Activated CD4-positive, alpha-beta memory T cell treated with anti-CD3 and anti-CD28 coated beads, Interleukin-2, amount 10 ng/mL, durations not matched to agents 7 days and 5 days (primary cell): ENCODE measurements at places on chromosomes 4 and X. TPM values are rescaled to one million over a fixed set of nuclear protein-coding genes. Genes with fewer than 3 reads are reported as not detected.

LNX1 gene
- total RNA-seq: not detected

TBX22 gene
- total RNA-seq: not detected

DNA sequence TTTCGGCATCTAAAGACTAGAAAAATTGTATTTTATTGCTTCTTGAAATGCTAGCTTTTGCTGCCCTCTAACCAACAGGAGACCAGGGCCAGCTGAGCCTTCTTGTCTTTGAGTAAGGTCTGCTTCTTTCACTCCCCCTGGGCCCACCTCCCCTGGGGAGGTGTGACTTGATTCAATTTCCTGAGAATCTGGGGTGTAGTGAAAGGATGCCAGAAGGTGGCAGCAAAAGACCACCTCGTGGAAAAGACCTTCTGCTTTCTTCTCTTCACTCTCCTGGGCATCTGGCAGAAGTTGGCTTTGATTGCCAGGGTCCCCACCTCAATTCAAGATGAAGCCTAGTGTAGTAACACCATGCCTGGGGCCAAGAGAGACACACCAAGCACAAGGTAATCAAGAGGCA, 96.5 kb upstream of the MAOA start:
- peaks cover 4% of the 10 kb centered on the region for H3K4me1 ChIP-seq
- H3K4me3 ChIP-seq: no peak overlapping the region

GRCh38 chr4:17771284-17771908, 10.0 kb downstream of the FAM184B start:
- H3K27me3 ChIP-seq: no peaks in the 10 kb centered on the region
- no peak overlapping the region for H3K27ac ChIP-seq
- no peak overlapping the region for H3K4me3 ChIP-seq
- no peaks in the 10 kb centered on the region for H3K36me3 ChIP-seq
- DNase-seq: no peak

FAM9B gene
- total RNA-seq: not detected

GRCh38 chr4:28014469-28014868, 1153.8 kb downstream of the STIM2 start:
- no peaks in the 10 kb centered on the region for H3K27me3 ChIP-seq
- DNase-seq: no peak
- H3K4me3 ChIP-seq: no peak overlapping the region
- no peaks in the 10 kb centered on the region for H3K36me3 ChIP-seq
- no peak overlapping the region for H3K27ac ChIP-seq

PABPC5 gene
- not detected for total RNA-seq

DNA sequence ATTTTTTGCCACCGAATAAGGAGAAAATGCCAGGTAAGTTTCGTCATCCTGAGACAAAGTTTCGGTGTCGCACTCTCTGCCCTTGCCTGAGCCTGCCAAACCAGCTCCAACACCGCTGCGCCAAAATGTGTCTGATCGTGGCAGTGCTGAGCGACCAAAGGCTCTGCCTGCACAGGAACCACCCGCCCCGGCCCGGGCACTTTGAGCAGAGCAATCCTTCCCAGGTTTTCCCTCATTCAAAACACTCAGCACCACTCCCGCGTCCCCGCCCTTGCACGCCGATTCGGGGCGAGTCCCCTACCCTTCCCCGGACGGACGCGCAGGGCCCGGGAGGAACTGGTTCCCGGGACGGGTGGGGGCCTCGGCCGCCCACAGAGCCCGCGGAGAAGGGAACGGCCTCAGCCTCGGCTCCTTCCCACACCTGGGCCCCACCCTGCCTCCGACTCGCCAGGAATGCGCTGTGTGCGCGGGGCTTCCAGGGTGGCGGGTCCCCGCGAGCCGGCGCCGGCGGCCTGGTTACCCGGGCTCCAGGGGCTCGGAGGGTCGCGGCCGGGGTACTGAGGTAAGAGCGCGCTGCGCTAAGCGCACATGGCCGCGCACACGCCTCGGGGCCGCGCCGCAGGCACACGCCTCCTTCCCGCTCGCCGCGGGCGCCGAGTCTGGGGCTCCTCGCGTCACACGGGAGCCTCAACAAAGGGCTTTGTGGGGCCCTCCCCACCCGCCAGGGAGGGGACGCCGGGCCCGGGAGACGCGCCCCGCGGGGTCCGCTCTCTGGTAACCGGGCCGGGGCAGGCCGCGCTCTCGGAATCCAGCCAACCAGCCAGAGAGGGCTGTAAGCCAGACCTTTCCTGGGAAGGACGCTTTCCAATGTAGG, at the start of gene C4orf36:
Gene C4orf36, minus strand, starts transcription at position 661 of the 874 bp plus-strand sequence. CDS start 902 bp downstream, outside the sequence.
- no peaks in the 10 kb centered on the region for H3K36me3 ChIP-seq
- peaks cover 12% of the 10 kb centered on the region for H3K4me1 ChIP-seq
- DNase-seq: peak; percentile 32
- H3K27ac ChIP-seq: no peak within 1 kb of the TSS
- H3K27me3 ChIP-seq: peaks cover 21% of the 10 kb centered on the region

DNA sequence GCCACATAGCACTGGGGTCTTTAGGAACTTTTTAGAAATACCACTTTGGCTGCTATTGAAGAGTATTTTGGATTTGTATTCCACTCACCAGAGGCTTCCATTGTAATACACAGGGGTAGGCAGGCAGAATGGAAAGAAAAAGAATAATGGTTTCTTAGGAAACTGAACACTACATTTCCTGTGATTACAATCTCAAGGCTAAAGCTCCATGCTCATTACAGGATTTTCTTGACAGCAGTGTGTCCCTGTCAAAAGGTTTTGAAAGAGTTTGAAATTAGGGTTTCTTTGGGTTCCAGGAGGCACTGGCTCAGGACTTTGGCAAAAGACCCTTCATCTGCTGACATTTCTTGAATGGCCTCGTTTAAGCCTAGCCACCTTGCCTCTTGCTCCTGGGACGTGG, 74.8 kb upstream of the STIM2 start:
- no peak overlapping the region for H3K27ac ChIP-seq
- H3K4me1 ChIP-seq: peaks cover 7% of the 10 kb centered on the region
- no peaks in the 10 kb centered on the region for H3K36me3 ChIP-seq
- no peaks in the 10 kb centered on the region for H3K27me3 ChIP-seq
- DNase-seq: no peak

MAB21L2 gene
- not detected for total RNA-seq

DNA sequence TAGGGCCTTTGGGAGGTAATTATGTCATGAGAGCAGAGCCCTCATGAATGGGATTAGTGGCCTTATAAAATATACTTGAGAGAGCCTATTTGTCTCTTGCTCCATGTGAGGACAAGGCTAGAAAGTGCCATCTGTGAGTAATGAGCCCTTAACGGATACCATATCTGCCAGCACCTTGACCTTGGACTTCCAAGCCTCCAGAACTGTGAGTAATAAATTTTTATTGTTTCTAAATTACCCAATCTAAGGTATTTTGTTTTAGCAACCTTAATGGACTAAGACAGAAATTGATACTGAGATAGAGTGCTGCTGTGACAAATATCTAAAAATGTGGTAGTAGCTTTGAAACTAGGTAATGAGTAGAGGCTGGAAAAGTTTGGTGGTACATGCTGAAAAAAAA, 285.0 kb upstream of the DIPK2B start:
- no peak overlapping the region for H3K27ac ChIP-seq
- no peak overlapping the region for H3K4me3 ChIP-seq
- no peaks in the 10 kb centered on the region for H3K36me3 ChIP-seq
- no peaks in the 10 kb centered on the region for H3K4me1 ChIP-seq

- H3K27ac ChIP-seq: no peak overlapping the region
- H3K4me1 ChIP-seq: no peaks in the 10 kb centered on the region
- peaks cover 46% of the 10 kb centered on the region for H3K36me3 ChIP-seq
- H3K4me3 ChIP-seq: no peak overlapping the region
- H3K27me3 ChIP-seq: no peaks in the 10 kb centered on the region
Measured at GRCh38 chr4:52604215-52604614, 54.9 kb downstream of the USP46 start.

DNA sequence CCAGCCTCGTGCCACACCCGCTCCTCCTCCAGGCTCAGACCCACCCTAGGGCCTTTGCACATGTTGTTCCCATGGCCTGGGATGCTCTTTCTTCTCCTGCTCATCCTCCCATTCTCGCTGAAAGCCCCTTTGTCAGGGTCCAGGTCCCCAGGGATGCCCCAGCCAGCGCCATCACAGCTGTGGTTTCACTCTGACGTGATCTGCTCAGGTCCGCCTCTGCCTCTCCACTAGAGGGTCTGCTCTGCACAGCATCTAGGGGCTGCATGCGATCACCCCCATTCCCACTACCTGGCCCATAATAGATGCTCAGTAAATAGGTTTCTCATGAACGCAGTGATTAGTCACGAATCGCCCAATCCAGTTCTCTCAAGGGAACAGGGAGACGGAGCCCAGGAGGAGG, 222.5 kb downstream of the AFAP1 start:
- H3K36me3 ChIP-seq: no peaks in the 10 kb centered on the region
- no peak for DNase-seq
- no peak overlapping the region for H3K4me3 ChIP-seq
- H3K27ac ChIP-seq: no peak overlapping the region
- H3K4me1 ChIP-seq: no peaks in the 10 kb centered on the region

CD99L2 gene
- 16.6 TPM for total RNA-seq

DNA sequence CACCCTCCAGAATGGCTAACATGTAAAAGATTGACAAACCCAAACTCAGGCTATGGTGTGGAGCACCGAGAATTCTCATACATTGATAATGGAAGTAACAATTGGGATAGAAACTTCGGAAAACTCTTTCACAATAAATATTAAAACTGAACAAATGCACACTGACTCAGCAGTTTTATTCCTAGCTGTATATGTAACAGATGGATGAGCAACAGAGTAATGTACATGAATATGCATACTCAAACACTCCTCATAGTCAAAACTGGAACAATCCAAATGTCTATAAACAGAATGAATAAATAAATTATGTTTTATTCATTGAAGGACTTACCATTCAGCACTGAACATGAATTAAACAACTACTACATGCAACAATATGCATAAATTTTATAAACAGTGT, 37.1 kb upstream of the PDE5A start:
- H3K4me3 ChIP-seq: no peak overlapping the region
- no peaks in the 10 kb centered on the region for H3K36me3 ChIP-seq
- H3K27me3 ChIP-seq: peaks cover 7% of the 10 kb centered on the region
- no peak for DNase-seq

HERC6 gene
- 49.0 TPM for total RNA-seq

- H3K36me3 ChIP-seq: no peaks in the 10 kb centered on the region
- no peak overlapping the region for H3K4me3 ChIP-seq
- peaks cover 16% of the 10 kb centered on the region for H3K27me3 ChIP-seq
- H3K27ac ChIP-seq: no peak overlapping the region
- no peak for DNase-seq
- H3K4me1 ChIP-seq: no peaks in the 10 kb centered on the region
Measured at GRCh38 chr4:6492027-6492590, 19.7 kb upstream of the PPP2R2C start.

GRCh38 chr4:139534287-139534950, 21.6 kb downstream of the SETD7 start:
- H3K4me3 ChIP-seq: no peak overlapping the region
- DNase-seq: no peak
- no peak overlapping the region for H3K27ac ChIP-seq
- peaks cover 2% of the 10 kb centered on the region for H3K4me1 ChIP-seq

- DNase-seq: no peak
- no peak overlapping the region for H3K4me3 ChIP-seq
Measured at GRCh38 chr4:69833251-69833650, 26.7 kb downstream of the SULT1E1 start.

DNA sequence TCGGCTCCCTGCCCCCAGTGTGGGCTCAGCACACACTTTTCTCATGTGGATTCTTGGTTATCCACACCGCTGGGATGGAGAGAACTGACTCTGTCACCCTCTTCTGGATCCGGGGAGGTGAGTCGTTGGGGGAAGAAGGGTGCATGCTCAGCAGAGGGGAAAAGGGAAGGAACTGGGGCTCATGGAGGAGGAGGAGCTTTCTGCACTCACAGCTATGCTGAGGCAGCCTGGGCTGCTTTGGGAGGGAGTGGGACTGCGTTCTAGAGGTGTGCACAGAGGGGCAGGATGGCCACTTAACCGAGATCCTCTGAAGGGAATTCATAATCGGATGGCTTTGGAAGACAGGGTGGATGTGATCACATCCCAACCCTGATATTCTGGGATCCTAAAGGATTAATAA, 51.6 kb downstream of the RTL5 start:
- H3K27ac ChIP-seq: no peak overlapping the region
- no peaks in the 10 kb centered on the region for H3K36me3 ChIP-seq
- peaks cover 19% of the 10 kb centered on the region for H3K4me1 ChIP-seq

DNA sequence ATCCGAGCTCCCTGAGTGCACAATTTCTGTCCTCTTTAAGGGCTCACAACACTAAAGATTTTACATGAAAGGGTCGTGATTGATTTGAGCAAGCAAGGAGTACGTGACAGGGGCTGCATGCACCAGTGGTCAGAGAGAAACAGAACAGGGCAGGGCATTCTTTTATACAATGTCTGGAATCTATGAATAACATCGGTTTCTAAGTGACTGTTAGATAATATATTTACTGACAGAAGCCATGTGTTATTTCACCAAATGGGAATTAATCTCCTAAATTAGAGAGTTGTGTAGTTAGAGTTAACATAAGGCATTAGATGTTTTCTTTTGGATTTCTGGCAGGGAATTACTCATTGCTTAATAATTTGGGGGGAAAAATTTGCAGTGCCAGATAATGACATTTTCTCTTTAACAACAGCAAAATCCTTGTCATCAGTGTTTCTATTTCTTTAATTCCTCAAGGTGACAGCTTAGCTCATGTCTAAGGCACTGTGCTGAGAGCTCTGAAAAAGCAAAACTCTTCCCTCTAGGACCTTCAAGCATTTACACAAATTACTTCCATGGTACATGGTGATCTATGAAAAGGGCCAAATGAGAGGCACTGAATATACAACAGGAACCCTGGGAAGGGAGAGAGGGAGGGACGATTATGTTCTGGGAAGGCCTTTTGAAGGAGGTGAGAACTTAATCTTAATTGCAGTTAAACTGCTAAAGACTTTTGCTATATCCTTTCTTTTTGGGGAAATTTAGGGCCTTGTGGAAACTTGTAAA, 145.0 kb downstream of the RTL3 start:
- peak overlapping the region; percentile 72 for H3K27ac ChIP-seq
- peaks cover 41% of the 10 kb centered on the region for H3K36me3 ChIP-seq
- H3K4me3 ChIP-seq: no peak overlapping the region
- DNase-seq: no peak

DNA sequence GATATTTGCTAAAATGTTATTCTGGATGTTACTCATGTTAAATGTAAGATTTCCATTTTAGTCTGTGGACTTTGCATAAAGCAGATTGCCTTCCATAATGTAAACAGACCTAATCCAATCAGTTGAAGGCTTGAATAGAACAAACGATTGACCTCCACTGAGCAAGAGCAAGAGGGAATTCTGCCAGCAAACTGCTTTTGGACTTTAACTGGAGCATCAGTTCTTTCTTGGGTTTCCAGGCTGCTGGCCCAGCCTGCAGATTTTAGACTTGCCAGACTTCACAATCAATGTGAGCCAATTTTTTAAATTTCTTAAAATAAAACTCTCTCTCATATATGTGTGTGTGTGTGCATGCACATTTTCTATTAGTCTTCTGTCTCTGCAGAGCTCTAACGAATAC, 1248.8 kb downstream of the ADGRL3 start:
- no peak overlapping the region for H3K27ac ChIP-seq
- DNase-seq: no peak
- H3K36me3 ChIP-seq: no peaks in the 10 kb centered on the region

- H3K27ac ChIP-seq: no peak overlapping the region
- H3K27me3 ChIP-seq: no peaks in the 10 kb centered on the region
- DNase-seq: no peak
- peaks cover 41% of the 10 kb centered on the region for H3K4me1 ChIP-seq
- no peak overlapping the region for H3K4me3 ChIP-seq
Measured at GRCh38 chrX:65920620-65921019, 119.3 kb downstream of the VSIG4 start.
